ENCODE measurements at places on chromosomes 2 and 18. TPM values are rescaled to one million over a fixed set of nuclear protein-coding genes. Genes with fewer than 3 reads are reported as not detected.
A peak's percentile ranks its signal among the peaks of the same experiment; 100 is the strongest.

DNA sequence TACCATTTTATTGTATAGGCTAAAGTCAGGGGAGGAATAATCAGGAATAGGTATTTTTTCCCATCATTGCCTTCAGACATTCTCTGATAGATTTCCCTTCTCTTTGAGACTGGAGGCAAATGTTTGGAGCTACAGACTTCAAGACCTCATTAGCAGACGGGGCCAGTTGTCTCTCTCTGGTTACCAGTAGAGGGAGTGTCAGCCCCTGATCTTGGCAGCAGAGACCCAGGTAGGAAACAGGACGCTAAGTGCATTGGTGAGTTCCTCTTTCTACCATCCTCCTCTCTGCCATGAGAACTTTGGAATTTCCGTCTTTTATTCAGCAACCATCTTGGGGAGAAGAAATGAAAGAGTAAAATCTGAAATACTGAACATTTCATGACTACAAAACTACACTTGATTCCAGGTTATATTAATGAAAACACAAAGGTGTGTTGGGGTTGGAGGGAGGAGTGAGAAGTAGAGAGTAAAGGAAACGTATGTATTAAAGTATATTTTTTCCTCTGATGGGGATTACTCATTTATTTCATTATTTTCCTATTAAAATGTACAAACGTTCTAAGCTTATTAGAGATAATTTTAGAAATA is 186.2 kb upstream of the GCFC2 start:
- no peak overlapping the region for H3K27ac ChIP-seq
- H3K4me3 ChIP-seq, result no peak overlapping the region
- no peaks in the 10 kb centered on the region for H3K27me3 ChIP-seq
- H3K4me1 ChIP-seq, result no peaks in the 10 kb centered on the region

- no peaks in the 10 kb centered on the region for H3K27me3 ChIP-seq
- DNase-seq, result no peak
- no peaks in the 10 kb centered on the region for H3K4me1 ChIP-seq
- H3K4me3 ChIP-seq, result no peak overlapping the region
- H3K27ac ChIP-seq, result no peak overlapping the region
Observed at GRCh38 chr2:150477347-150477746, 10.1 kb downstream of the RND3 start.

GRCh38 chr2:28680657-28681056 is 71.0 kb upstream of the PPP1CB start:
- no peak overlapping the region for H3K27ac ChIP-seq
- peaks cover 19% of the 10 kb centered on the region for H3K4me1 ChIP-seq
- H3K36me3 ChIP-seq, result no peaks in the 10 kb centered on the region
- DNase-seq, result peak; percentile 29

DNA sequence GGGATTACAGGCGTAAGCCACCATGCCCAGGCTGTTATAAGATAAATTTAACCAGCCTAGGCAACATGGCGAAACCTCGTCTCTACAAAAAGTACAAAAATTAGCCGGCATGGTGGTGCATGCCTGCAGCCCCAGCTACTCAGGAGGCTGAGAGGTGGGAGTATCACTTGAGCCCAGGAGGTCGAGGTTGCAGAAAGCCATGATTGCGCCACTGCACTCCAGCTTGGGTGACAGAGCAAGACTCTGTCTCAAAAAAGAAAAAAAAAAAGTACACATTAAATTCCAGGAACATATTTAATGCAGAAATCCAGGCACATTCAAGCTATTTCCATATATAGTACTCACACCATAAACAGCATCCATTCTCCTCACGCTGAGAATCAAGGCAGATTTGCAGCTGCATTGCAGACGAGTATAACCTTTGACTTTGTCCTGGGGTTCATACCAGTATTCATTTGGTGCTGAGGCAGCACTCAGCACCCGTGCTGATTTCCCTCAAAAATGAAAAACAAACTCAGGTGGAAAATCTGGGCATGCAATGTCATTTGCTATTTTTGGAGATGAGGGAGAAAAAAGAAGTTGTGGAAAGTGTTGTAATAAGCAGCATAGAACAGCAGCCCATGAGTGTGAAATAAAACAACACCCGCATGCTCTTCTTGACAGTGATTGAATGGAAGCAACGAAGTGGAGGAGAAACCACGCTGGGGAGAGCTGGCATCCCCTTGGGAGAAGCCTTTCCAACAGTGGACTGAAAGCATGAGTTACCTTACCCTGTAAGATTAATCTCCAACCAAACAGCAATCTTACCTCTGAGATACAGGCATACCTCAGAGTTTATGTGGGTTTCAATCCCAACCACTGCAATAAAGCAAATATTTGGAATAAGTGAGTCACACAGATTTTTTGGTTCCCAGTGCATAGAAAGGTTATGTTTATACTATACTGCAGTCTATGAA is 46.8 kb upstream of the ANXA4 start:
- no peaks in the 10 kb centered on the region for H3K36me3 ChIP-seq
- peaks cover 29% of the 10 kb centered on the region for H3K4me1 ChIP-seq
- no peak overlapping the region for H3K4me3 ChIP-seq
- no peak for DNase-seq
- peak overlapping the region; percentile 63 for H3K27ac ChIP-seq
- H3K27me3 ChIP-seq, result no peaks in the 10 kb centered on the region

Gene RIT2
- not detected for total RNA-seq

Gene PDCD1
- total RNA-seq, result not detected

- H3K4me1 ChIP-seq, result no peaks in the 10 kb centered on the region
- no peak for DNase-seq
- no peak overlapping the region for H3K4me3 ChIP-seq
- H3K27me3 ChIP-seq, result peaks cover 2% of the 10 kb centered on the region
- no peaks in the 10 kb centered on the region for H3K36me3 ChIP-seq
Observed at GRCh38 chr2:170679607-170680079, 35.5 kb upstream of the SP5 start.

DNA sequence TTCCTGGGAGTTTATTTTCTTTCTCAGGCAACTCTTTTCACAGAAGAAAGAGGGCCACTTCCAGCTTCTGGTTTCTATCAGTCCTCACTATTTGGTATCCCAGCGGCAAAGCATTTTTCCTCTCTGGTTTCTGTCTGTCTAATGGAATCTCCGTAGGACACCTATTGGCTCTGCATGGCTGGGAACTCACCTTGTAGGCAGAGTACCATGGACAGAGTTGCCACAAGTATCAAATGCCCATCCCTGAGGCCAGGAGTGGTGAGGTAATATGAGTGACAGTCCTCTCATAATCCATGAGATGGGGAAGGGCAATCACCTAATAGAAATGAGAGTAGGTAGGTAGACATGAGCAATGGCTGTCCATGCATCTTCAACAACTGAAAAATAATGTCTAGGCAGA is 369.5 kb upstream of the PIK3C3 start:
- no peak overlapping the region for H3K4me3 ChIP-seq
- no peak for DNase-seq
- no peak overlapping the region for H3K27ac ChIP-seq
- no peaks in the 10 kb centered on the region for H3K4me1 ChIP-seq
- no peaks in the 10 kb centered on the region for H3K27me3 ChIP-seq

Gene TMEM169
- 1.5 TPM for total RNA-seq

- no peak overlapping the region for H3K4me3 ChIP-seq
- DNase-seq, result no peak
- H3K27ac ChIP-seq, result no peak overlapping the region
Observed at GRCh38 chr18:8786483-8787370, 81.4 kb downstream of the MTCL1 start.

DNA sequence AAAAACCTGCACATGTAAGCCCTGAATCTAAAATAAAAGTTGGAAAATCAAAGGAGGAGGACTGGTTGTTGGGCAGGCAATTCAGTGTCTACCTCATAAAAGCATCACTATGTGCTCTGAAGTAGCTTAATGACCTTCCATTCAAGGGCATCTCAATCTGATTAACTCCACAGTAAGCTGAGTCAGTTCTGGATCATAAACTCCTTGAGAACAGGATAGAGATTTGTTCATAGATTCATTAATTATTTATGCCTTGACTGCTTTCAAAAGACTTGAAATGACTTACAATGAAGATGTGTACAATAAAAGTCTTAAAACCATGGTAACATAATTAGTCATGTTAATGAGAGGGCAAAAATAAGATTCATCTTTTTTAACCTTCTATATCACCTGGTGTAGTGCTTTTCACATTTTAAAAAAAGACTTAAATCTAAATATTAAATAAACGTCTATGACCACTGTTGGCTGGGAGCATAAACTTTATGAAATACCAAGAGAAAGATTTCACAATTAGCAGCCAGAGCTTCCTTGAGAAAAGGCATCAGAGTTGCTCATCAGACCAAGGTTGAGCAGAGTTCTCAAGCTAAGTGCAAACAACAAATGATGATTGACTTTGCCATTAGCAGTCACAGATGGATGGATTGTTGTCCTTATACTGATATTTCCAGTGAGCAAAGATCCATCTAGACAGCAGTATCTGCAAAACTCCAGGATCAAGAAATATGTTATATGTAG is 237.3 kb upstream of the THUMPD2 start:
- no peaks in the 10 kb centered on the region for H3K27me3 ChIP-seq
- no peak overlapping the region for H3K27ac ChIP-seq

Gene NEB
- total RNA-seq, result 5.7 TPM

- H3K27ac ChIP-seq, result no peak overlapping the region
- no peak overlapping the region for H3K4me3 ChIP-seq
- H3K27me3 ChIP-seq, result no peaks in the 10 kb centered on the region
- no peak for DNase-seq
Observed at GRCh38 chr2:57891086-57891712, 155.4 kb upstream of the VRK2 start.
